ENCODE measurements at places on chromosomes 4 and X.

DNA sequence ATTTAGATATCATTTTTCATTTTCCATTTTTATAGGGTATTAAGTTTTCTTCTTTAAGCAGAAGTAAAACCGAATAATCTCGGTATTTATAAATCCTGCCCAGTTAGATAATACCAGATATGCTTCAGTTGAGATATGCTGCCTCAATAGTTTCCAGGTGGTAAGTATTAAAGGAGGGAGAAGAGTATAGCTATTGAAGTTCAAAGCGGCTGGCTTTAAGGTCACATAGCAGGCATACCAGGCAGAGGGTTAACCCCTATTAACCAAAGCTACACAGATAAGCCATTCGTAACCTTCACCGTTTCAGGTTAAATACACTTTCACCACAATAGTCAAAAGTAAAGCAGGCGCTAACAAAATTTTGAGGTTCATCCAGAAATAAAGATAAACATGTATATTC lies 54.2 kb downstream of the EDNRA start:
- DNase-seq: no peak

GRCh38 chr4:55611358-55612059 lies 19.5 kb upstream of the PDCL2 start:
- DNase-seq: no peak

DNA sequence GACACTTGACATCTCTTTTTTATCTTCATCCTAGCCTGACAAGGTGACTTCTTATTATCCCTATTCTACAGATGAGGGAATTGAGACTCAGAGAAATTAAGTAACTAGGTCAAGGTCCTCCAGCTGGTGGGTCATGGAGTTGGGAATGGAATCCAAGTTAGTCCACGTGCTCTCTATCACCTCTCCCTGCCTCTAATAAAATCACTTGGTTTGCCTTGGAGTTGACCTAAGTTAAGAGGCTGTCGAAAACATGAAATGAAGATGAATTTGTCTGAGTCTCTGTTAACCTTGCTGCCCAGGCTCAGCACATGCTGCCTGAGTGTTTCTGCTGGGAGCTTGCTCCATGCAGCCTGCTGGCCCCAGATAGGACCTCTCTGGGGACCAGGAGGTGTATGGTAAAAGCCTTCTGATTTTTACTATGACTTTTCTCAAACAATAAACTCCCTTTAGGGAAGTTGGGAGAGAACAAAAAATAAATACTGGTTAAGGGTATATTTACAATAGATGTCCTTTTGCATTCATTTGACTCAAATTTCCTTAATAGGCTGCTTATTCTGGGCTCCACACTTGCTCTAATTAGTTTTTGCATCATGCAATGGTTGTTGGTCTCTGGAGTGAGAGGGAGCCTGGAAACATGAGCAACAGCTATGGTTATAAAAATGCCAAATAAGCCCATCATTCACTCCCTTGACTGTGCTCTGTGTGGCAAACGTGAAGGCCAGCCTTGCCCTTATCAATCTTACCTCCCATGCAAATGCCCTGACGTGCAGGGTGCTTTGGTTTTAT lies 61.6 kb upstream of the DHX15 start:
- no peak for DNase-seq

DNA sequence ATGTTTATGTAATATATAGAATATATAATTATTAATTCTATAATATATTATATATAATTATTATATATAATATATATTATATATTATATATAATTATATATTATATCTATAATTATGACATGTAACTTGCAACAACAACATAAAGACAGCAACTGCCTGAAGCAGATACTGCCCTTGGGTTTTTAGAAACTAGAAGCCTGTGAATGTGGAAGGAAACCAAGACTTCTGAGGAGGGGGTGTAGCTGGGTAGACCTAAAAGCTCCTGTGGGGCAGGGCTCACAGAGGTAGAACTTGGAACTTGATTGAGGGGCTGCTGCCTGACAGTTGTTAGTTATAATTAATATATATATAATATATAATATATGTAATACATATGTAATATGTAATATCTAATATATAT lies 167.2 kb upstream of the SLIT2 start:
- DNase-seq: no peak

DNA sequence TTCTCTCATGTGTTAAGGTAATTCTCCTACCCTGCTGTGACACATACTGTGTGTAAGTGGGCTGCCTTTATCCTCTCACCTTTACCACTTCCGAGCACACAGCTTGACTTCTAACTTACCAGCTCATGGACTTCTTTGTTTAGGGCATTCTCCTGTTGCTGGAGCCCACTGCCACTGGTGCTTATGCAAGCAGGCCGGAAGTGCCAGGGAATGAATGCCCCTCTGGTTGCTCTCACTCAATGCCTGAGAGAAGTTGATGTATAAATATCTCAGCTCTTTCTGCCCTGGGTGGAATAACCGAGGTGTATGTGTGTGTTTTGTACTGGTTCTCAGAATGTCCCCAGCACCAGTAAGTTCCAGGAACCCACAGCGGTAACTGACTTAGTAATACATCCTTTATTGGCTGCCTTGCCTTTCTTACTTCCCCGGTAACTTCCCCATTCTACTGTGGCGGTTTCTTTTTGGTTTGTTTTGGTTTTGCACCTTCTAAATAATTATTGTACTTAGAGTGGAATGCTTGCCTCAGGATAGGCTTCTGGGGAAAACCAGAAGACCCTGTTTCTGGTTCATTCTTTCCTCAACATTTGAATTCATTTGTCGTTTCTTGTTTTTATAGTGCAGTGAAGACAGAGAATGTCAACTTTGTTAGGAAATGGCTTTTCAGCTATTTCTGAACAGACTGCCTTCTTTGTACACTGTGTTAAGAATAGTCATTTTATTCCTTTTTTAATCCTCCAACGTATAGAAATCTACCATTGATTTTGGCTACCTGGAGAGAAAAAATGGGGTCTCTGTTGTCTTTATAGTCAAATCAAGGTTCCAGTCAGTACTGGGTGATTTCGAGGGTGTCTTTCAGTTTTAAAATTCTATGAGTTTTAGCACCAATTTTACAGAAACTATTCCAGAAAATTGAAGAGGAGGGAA lies 45.4 kb downstream of the CXorf58 start:
- DNase-seq: no peak

GRCh38 chrX:47221756-47222155 lies 3.3 kb downstream of the CDK16 start:
- DNase-seq: no peak

GRCh38 chrX:133375615-133376340 lies 39.5 kb downstream of the GPC4 start:
- no peak for DNase-seq

DNA sequence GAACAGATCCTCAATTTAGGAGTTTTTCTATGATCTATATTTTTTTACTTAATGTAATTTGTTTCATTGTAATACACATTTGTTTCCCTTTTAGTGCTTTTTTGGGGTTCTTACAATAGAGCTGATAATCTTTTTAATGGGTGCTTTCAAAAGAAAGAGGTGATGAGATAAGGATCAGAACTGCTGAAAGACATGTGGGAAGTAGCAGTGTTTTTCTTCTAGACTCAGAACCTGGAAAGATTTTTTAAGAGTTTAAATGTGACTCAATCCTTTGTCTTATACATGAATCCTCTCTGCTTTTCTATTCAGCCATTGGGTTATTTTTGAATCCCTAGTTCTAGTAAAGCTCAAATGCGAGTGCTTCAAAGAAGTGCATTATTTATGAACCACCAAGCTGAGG lies 25.6 kb downstream of the UCHL1 start:
- DNase-seq: no peak

- DNase-seq: no peak
Observed at GRCh38 chr4:128658214-128658631, 151.3 kb upstream of the JADE1 start.

DNA sequence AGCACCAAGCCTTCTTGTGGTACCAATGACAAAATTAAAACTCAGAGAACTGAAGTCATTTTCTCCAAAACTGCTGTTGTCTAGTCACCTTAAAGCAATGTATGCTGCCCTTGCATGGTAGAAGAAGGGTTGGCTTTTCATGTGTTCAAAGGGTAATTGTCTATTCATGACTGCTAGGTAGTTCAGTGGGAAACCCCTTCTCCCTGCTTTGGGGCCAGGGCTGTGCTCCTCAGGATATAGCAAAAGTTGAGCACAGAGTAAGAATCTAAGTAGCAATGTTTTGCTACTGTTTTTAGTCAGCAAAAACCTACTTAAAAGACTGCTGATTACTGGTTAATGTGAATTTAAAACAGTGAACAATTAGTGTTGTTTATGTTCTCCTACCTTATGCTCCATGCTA lies 30.8 kb upstream of the FAM9B start:
- no peak for DNase-seq

GRCh38 chrX:19624739-19625138 lies 109.4 kb upstream of the MAP3K15 start:
- DNase-seq: no peak

DNA sequence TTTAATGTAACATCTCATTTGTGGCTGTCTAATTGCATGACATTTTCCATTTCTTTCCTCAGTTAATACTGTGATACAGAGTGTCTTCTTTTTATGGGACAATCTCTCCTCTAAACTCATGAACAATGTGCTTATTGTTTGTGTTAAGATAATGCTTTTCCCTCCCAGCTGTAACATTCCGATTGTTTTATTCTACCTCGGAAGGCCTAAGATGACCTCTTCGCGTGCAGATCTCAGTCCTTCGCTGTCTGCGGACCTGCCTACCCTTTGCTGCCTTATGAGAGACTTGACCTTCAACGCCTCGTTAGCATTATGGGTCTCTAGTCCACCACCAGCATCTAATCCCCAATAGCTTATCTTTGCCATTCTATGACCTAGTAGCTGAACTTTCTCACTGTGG lies 29.8 kb upstream of the ZFP42 start:
- DNase-seq: no peak

DNA sequence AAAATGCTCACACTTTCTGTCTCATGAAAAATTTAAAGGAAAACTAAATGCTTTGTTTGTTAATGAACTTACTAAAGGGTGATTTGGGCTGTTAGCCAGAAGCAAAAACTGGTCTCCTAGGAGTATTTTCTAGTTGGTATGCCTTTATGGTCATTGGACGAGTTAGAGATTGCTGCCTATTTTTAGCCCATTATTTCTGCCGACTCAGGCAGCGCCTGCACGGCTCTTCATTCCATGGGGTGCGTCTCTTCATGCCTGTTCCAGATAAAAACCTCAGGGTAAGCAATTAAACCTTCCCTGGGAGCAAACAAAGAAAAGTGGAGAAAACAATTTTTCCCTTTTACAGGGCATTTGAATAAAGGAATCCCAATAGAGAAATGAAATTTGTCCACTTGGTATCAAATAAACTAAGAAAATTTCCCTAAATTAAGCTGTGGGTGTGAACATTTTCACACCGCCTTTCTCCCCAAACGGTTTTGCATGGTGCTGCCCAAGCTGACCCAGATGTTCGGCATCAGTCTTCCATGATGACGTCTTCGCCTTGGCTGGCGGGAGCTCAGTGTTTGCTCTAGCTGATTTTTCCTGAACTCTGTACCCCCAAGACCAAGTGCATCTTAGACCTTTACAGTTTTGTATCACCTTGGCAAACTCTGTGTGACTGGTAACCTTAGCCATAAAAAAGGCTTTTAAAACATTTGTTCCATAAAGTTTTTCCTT lies 61.7 kb upstream of the ADGRG2 start:
- DNase-seq: no peak

GRCh38 chr4:187940299-187940698 lies 55.3 kb upstream of the ZFP42 start:
- no peak for DNase-seq

DNA sequence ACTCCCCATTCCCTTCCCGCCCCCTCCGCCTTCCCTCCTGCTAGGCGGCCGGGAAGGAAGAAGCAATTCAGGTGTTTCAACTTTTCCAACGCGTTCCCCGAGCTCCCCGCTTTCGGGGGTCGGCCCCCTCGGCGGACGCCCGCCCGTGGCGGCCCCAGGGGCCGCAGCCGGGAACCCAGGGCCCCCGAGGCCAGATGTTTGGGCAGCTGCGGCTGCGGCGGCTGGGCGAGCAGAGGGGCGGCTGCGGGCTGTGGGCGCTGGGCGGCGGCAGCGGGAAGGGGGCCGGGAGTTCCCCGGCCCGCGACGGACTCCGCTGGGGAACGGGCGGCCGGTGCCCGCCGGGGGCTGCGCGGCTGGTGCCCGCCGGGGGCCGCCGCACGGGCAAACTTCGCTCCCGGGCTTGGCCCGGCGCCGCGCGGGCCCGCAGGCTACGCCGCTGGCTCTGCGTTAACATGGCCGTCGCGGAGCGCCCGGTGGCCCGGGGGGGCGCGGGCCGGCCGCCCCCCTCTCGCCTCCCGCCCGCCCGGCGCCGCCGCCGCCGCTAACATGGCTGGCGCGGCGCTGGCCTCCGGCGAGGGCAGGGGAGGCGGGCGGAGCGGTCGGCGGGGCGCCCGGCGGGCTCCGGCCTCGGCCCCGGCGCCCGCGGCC lies 510 bp downstream of the HMGB3 start:
- DNase-seq: no peak

GRCh38 chrX:41308884-41309647 lies 24.9 kb upstream of the DDX3X start:
- no peak for DNase-seq

DNA sequence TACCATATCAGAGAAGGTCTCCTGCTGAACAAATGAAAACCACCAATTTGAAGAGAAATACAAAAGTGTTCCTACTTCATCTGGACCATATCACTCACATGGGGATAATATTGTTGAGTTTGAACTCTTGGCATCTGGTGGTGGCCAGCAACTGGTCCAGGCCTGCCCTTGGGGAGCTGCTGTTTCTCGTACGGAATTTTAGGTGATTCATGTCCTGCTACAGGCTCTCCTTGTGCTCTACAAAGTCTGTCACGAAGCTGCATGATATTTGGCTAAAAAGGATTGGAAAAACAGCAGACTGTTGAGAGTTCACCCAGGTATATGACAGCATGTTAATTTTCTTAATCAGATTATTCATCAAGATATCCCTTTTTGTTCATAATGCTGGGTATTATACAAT lies 42.2 kb downstream of the SEC31A start:
- DNase-seq: no peak

DNA sequence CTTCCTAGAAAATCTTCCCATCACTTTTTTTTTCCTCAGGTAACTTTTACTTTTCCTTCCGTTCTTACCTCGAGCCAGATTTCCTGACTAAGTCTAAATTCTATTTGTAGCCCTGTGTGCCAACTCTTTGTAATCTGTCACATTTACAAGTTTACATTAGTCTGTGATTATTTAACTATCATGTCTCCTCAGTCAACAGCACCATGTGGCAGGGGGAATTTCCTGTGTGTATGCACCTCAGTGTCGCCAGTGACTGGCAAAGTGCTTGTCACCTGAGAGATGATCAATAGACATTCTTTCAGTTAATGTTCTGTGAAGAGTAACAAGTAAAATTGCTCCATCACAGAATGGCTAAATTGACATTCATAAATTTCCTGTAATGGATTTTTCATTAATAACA lies 468.5 kb downstream of the PDGFC start:
- no peak for DNase-seq

DNA sequence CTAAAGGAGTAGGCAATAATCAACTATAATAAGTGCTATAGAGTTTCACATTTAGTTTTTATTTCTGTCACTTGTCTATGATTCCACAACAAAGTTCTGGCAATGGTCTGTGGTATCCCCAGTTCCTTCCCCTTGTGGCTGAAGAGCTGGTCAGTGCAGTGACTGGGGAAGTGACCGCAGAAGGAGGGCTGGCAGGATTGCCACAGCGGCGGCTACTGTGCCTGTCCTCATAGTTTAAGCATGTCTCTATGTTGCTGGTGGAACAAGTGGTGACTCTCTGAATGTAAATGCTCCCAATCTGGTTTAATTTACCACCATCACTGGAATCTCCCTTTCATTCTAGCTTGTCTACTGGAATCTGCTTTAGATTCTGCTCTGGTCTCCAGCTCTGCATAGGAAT lies 170.6 kb upstream of the GK2 start:
- DNase-seq: no peak

GRCh38 chrX:39724544-39724943 lies 373.2 kb downstream of the BCOR start:
- DNase-seq: no peak

All from head of caudate nucleus (tissue), 42 donors.